ENCODE measurements at places on chromosomes 11 and 22.

- no peak for DNase-seq
Observed at GRCh38 chr22:42763965-42764480, 43.4 kb upstream of the A4GALT start.

GRCh38 chr11:26696330-26696729 lies 25.5 kb downstream of the SLC5A12 start:
- DNase-seq: no peak

GRCh38 chr11:62687508-62688396 lies 1.6 kb downstream of the LRRN4CL start:
- DNase-seq: no peak

DNA sequence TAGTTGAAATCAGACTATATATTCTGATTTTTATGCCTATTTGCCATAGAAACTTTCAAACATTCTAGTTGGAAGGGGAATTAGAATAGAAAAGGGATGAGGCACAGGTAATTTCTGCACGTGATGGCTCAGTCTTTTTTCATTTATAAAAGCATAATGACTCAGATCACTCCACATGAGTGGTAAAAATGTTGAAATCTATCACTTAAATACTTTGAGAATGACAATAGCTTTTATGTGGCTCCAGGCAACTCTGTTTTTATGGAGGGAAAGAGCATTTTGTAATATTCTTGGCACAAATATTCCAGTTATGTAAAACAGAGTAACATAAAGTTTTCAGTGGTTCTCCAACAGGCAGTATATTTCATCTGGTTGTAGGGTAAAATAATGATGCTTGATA lies 5.9 kb upstream of the MMP3 start:
- DNase-seq: no peak

DNA sequence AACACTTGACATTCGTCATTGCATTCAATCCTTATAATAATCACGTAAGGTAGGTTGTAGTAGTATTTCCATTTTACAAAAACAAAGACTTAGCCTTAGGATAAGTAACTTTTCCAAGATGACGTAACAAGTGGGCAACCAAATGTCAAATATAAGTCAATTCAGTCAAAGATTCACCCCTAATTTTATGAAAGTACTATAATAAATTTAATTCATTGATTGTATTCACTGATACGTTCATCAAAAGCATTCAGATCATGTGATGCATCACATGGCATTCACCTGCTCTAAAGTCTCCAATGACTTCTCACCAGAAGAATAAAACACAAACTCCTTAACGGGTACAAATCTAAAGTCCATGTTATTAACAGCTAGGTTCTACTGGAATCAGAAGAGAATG lies 2.1 kb downstream of the KIF18A start:
- DNase-seq: no peak

GRCh38 chr22:22944268-22944985 lies 56.8 kb downstream of the IGLL5 start:
- DNase-seq: no peak

- no peak for DNase-seq
Observed at GRCh38 chr22:39012533-39013511, 1.2 kb upstream of the APOBEC3C start.

- DNase-seq: no peak
Observed at GRCh38 chr22:30080805-30081204, 541 bp downstream of the HORMAD2 start.

DNA sequence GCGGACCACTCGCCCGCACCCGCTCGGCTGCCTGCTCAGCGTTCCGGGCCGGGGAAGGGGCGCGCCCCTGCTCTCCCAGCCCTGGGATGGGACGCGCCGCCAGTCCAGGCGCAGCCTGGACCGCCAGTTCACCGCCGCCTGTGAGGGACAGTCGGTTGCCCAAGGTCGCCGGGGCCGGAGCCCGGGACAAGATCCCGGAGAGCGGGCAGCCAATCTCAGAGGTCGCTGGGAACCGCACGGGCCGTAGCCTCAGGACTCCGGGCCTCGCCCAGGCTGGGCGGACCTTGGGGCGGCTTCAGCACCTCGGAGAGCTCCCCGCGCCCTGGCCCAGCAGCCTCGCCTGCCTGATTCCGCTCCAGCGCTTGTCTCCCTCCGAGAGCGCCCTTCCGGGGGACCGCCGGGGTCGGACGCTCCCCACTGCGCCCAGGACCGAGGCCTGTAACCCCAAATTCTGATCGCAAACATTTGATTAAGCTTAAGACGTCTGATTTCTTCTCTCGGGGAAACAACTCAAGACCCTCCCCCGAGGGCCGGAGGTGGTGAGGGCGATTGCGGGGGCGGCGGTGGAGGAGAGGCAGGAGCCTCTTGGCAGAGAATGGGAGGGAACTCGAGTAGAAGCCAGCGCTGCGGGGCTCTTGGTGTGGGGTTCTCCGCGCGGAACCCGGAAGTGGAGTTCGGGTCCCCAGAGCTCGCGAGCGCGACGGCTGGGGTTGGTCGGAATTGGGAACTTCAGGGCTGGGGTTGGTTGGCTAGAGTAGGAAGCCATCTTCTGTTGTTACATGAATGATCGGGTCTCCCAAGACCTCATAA lies 1.1 kb upstream of the CHRM4 start:
- DNase-seq: peak; percentile 85

GRCh38 chr11:100705447-100705846 lies 18.4 kb downstream of the ARHGAP42 start:
- DNase-seq: no peak
